ENCODE measurements at places on chromosomes 3 and 15.
A peak's percentile ranks its signal among the peaks of the same experiment; 100 is the strongest.

- H3K36me3 ChIP-seq, result no peaks in the 10 kb centered on the region
- H3K27ac ChIP-seq, result no peak overlapping the region
- no peaks in the 10 kb centered on the region for H3K27me3 ChIP-seq
- H3K4me1 ChIP-seq, result no peaks in the 10 kb centered on the region
These were observed 46.1 kb downstream of the FRMD4B start for GRCh38 chr3:69339760-69340159.

GRCh38 chr15:99109555-99110021 is 4.7 kb downstream of the SYNM start:
- no peaks in the 10 kb centered on the region for H3K36me3 ChIP-seq
- no peak overlapping the region for H3K4me3 ChIP-seq
- no peak overlapping the region for H3K27ac ChIP-seq
- no peaks in the 10 kb centered on the region for H3K27me3 ChIP-seq
- no peak for DNase-seq

- no peak overlapping the region for H3K4me3 ChIP-seq
- no peaks in the 10 kb centered on the region for H3K27me3 ChIP-seq
- peak overlapping the region; percentile 27 for H3K27ac ChIP-seq
- peak; percentile 61 for DNase-seq
- no peaks in the 10 kb centered on the region for H3K36me3 ChIP-seq
- H3K4me1 ChIP-seq, result peaks cover 16% of the 10 kb centered on the region
These were observed 63.6 kb upstream of the ARL8B start for GRCh38 chr3:5058471-5058951.

DNA sequence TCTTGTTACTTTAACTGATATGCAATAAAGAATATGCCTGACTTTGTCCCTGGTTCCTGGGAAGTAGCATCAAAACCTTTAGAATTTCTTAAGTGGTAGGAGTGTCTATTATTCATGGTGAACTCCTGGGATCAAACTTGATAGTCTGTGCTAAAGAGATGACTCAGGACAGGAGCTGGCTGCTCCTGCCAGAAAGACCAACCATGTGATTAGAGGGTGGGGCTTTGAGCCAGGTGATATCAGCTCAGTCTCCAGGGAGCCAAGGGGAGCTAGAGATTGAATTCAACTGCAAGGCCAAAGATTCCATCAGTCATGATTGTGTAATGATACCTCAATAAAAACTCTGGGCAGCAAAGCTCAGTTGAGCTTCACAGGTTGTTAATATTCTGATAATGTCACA is 20.6 kb upstream of the TMC3 start:
- H3K36me3 ChIP-seq, result no peaks in the 10 kb centered on the region
- H3K4me1 ChIP-seq, result peaks cover 13% of the 10 kb centered on the region
- no peaks in the 10 kb centered on the region for H3K27me3 ChIP-seq
- peak; percentile 40 for DNase-seq

DNA sequence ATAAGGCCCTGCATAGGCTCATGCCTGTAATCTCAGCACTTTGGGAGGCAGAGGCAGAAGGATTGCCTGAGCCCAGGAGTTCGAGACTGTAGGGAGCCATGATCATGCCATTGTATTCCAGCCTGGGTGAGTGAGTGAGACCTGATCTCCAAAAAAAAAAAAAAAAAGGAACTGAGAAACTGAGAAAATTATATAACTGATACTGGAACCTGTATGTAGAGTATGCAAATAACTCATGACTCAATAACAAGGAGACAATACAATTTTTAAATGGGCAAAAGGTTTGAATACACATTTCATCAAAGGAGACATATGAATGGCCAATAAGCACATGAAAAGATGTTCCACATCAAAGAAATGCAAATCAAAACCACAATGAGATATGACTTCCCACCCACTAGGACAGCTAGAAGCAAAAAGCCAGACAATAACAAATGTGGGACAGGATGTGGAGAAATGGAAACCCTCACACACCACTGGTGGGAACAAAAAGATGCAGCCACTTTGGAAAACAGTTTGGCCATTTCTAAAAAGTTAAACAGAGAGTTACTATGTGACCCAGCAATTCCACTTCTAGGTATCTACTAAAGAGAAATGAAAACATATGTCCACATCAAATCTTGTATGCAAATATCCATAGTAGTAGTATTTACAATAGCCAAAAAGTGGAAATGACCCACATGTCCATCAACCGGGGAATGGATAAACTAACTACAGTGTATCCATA is 70.7 kb downstream of the IQSEC1 start:
- no peak overlapping the region for H3K27ac ChIP-seq
- no peak for DNase-seq
- no peaks in the 10 kb centered on the region for H3K36me3 ChIP-seq
- H3K27me3 ChIP-seq, result no peaks in the 10 kb centered on the region
- H3K4me3 ChIP-seq, result no peak overlapping the region
- H3K4me1 ChIP-seq, result no peaks in the 10 kb centered on the region

GRCh38 chr3:174094669-174095068 is 697.1 kb downstream of the NLGN1 start:
- no peaks in the 10 kb centered on the region for H3K36me3 ChIP-seq
- H3K27me3 ChIP-seq, result no peaks in the 10 kb centered on the region
- DNase-seq, result no peak
- H3K27ac ChIP-seq, result no peak overlapping the region

GRCh38 chr3:13474776-13475303 is 5.3 kb upstream of the HDAC11 start:
- no peaks in the 10 kb centered on the region for H3K36me3 ChIP-seq
- no peaks in the 10 kb centered on the region for H3K27me3 ChIP-seq
- no peak for DNase-seq
- peaks cover 29% of the 10 kb centered on the region for H3K4me1 ChIP-seq
- H3K4me3 ChIP-seq, result no peak overlapping the region

DNA sequence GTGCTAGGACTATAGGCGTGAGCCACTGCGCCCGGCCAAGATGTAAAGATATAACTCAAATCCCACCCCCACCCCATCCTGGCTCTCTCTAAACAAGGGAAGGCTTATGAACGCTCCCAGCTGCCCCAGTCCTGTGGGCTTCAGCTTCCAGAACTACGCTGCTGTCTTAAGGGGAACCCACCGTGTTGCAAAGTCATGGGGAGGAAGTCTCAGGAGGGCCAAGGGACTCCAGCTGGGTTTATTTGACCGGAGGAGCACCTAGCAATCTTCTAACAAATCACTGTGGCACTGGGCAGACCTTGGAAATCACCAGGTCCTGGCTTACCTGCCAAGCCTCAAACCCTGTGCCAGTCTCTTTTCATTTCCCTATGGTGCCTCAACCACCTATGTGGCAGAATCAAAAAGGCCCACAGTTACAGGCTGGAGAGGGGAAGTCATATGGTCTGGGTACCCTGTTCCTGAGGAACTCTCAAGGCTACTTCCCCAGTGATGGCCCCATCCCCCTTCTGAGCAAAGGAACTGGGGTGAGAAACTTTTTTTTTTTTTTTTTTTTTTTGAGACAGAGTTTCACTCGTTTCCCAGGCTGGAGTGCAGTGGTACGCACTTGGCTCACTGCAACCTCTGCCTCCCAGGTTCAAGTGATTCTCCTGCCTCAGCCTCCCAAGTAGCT is 83.4 kb downstream of the RBPMS2 start:
- H3K27me3 ChIP-seq, result no peaks in the 10 kb centered on the region
- no peak overlapping the region for H3K4me3 ChIP-seq
- peaks cover 7% of the 10 kb centered on the region for H3K36me3 ChIP-seq
- no peak for DNase-seq
- H3K27ac ChIP-seq, result no peak overlapping the region
